ENCODE measurements at places on chromosomes 7 and 10.

GRCh38 chr7:87687653-87688254 lies 59.6 kb downstream of the RUNDC3B start:
- DNase-seq: no peak

DNA sequence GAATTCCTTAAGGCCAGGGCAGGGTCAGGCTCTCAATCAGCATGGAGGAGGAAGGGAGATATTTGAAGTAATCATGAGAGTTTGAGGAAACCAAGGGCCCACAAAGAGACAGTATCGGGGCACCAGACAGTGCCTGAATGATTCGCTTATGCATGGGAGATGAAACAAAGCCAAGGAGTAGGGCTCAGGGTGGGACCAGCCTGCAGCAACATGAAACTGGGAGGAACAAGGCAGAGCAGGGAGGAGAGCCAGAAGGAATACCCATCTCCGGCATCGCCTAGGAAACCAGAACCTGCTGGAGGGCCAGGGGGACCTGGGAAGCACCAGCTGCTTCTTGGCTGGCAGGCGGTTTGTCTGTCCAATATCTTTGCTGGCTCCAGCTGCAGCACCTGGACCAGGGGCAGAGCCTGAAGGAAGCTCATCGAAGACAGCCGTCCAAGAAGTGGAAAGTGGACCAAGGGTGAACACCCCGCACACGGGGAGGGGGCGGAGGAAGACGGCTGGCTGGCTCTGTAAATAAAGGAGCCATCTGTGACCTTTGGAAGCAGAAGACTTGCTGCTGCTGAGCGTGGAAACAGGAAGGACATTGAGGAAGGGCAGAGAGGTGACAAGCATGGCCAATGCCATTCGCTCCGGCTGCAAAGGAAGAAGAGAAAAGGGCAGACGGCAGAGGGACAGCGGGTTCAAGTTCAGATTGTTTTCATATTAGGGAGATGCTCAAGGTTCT lies 34.4 kb upstream of the ECHDC3 start:
- DNase-seq: no peak

DNA sequence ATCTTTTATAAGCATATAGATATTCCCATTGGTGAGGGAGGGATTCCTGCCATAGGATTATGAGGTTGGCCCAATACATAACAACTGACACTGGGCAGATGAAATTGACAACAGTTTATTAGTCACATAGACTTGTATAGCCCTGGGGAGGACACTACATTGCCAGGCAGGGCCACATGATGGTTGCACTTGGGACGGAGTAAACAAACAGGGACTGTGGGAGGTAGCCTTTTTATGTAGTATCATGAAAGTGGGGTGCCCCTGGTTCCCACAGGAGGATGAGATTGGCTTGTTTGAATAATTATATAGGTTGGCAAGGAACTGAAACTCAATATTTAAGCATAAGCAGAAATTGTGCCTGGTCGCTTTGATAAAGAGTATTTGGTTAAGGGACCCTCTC lies 23.5 kb downstream of the TRIM24 start:
- no peak for DNase-seq

DNA sequence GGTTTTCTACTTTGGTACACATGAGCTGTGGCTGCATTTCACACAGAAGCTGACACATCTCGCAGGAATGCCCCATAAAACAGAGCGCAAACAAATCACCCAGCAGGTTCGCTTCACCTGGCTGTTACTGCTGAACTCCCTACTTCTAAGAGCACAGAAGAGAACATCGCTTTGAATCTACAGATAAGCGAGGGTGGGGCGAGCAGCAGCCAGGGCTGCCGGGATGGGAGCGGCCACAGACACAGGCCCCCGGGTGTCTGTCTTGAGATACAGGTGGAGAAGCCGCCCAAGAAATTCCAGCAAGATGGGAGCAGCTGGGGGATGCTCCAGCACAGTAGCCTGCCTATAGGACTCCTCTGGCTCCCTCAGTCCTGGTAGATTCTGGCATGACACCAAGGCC lies 27.4 kb downstream of the OGDHL start:
- no peak for DNase-seq

DNA sequence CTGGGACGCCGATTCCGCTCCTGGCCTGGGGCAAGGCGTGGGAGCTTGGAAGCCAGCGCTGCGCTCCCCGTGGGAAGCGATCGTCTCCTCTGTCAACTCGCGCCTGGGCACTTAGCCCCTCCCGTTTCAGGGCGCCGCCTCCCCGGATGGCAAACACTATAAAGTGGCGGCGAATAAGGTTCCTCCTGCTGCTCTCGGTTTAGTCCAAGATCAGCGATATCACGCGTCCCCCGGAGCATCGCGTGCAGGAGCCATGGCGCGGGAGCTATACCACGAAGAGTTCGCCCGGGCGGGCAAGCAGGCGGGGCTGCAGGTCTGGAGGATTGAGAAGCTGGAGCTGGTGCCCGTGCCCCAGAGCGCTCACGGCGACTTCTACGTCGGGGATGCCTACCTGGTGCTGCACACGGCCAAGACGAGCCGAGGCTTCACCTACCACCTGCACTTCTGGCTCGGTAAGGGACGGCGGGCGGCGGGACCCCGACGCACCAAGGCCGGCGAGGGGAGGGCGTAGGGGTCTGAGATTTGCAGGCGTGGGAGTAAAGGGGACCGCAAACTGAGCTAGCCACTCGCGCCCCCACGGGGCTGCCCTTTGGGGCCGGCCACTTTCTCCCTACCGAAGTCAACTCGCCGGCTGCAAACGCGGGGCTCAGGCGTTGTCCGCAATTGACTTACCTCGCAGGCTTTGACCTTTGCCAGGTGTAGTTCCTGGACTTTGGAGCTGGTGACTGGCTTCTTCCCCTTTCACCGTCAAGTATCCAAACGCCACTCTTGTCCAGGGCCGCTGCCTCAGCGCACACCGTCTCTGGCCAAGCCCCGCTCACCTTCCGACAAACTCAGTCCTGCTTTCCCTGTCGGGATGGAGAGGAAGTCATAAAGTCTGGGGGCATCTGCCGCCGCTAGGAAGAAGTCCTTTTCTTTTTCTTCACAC lies at the start of gene SCIN:
Gene SCIN, plus strand, starts transcription at position 187 of the 928 bp plus-strand sequence. Its CDS starts 67 bp downstream, at position 254.
- peak; percentile 16 for DNase-seq

- DNase-seq: no peak
These were observed 143.5 kb downstream of the CALCR start for GRCh38 chr7:93430917-93431588.

DNA sequence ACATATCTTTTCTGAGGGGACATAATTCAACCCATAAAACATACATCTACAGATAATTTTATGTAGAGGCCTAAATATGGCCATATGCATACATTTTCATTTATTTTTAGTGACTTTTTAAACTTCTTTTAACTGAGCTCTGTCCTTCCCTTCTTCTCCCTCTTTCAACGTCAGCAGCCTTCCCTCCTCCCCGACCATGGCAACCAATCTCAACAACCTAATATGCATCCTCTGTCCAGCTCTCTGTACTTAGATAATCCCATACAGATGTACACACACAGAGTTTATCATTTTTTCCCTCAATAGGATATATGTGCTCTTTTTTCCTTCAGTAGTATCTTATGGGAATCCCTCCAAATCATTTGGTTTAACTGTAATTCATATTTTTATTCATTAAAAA lies 94.3 kb downstream of the CCDC71L start:
- no peak for DNase-seq

GRCh38 chr10:86447432-86447831 lies 74.2 kb downstream of the WAPL start:
- DNase-seq: no peak

DNA sequence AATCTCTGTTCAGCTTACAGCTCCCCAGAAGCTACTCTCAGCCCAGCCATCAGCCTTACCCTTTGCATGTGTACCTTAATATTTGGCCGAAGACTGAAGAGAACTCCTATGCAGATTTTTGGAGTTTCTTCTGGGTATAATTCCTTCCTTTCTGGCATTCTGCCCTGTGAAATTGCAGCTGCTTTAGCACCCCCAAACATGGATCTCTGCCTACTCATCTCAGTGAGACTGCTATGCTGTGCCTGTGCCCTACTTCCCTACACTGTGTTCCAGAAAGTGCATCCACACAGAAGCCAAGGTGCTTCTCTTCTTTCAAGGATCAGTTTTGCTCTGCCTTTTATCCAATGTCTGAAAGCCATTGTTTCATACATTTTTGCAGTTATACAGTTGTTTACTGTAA lies 81.6 kb downstream of the NPY start:
- no peak for DNase-seq

- no peak for DNase-seq
These were observed 16.6 kb downstream of the COL28A1 start for GRCh38 chr7:7519056-7519455.

GRCh38 chr7:23467806-23468525 lies 2.3 kb downstream of the IGF2BP3 start:
- DNase-seq: peak; percentile 21

GRCh38 chr10:79430325-79430905 lies 15.0 kb downstream of the ZCCHC24 start:
- DNase-seq: no peak

- no peak for DNase-seq
These were observed 58.1 kb upstream of the TES start for GRCh38 chr7:116152276-116152675.

GRCh38 chr10:60043561-60044241 lies 137.3 kb upstream of the CCDC6 start:
- no peak for DNase-seq

DNA sequence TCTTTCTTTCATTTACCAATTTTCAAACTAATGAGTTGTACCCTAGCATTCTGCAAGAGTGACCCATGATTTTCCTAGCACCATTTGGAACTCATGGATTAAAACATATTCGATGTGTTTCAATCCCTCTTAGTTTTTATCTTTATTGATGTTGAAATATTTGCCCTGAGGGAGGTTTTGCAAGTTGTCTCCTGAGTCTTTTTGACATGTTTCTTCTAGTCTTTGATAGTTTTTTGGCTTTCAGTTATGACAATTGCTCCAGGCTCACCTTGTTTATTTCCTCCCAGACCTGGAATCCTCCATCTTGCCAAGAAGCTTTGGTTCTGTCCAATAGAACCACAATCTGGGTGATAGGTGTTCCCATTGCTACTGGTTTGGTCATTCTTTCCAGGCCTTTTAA lies 327.8 kb downstream of the WDR11 start:
- no peak for DNase-seq

DNA sequence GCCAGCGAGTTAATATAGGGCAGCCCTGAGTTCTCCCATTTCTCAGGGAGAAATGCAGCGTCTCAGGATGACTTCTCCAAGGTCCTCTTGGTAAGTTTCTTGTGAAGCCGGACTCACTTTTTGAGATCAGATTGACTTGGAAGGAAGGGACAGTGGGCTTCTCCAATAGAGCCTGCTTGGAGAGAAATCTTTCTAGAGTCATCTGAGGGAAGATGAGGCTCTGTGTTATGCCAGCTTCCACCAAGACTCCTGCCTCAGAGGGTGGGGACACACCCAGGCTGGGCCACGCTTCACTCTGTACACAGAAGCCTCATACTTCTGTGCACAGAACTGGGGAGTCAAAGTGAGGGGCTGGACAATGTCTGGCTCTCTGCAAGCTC lies 5.6 kb downstream of the C10orf105 start:
- DNase-seq: no peak

GRCh38 chr7:142799437-142799835 lies 28.7 kb downstream of the PRSS2 start:
- DNase-seq: no peak

GRCh38 chr7:122802301-122802751 lies 83.9 kb downstream of the CADPS2 start:
- DNase-seq: no peak

GRCh38 chr10:105605918-105606317 lies 964.8 kb downstream of the SORCS3 start:
- DNase-seq: no peak

- no peak for DNase-seq
These were observed 43.4 kb downstream of the GRK5 start for GRCh38 chr10:119250641-119251314.

- peak; percentile 15 for DNase-seq
These were observed 61.0 kb upstream of the AOAH start for GRCh38 chr7:36784991-36785940.

GRCh38 chr7:112080978-112081377 lies 125.2 kb downstream of the DOCK4 start:
- no peak for DNase-seq

DNA sequence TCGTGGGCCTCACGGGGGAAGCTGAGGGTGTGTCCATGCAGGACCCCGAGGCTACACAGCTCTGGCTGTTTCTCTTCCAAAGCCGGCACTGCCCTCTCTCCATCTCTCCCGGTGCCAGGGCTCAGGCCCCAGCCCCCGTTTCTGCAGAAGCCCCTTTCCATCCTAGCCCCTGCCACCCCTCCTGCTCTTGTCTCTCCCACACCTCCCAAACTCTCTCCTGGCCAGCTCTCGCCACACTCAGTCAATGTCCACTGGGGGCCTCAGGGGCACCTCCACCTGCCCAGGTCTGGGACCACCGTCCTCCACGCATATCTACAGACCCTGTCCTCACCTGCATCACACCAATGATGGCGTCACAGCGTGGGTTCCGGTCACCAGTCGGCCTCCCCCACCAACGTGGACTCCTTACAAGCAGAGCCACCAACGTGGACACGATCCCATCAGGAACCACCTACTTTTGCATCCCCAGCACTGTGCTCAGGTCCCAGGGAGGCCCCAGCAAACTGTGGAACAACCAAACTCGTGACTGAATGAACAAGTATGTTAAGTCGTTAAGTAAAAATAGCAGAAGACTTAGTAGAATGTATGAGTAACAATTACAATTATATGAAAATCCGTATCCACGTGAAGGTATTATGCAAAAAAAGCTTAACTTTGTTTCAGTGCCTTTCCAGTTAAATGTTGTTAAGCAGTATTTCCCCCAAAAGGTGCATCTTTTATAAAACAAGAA lies 38.4 kb downstream of the DIP2C start:
- DNase-seq: no peak

- DNase-seq: peak; percentile 23
These were observed 871 bp upstream of the GTF2IRD1 start for GRCh38 chr7:74452748-74453321.

GRCh38 chr7:66453340-66453739 lies 175.3 kb upstream of the KCTD7 start:
- no peak for DNase-seq

DNA sequence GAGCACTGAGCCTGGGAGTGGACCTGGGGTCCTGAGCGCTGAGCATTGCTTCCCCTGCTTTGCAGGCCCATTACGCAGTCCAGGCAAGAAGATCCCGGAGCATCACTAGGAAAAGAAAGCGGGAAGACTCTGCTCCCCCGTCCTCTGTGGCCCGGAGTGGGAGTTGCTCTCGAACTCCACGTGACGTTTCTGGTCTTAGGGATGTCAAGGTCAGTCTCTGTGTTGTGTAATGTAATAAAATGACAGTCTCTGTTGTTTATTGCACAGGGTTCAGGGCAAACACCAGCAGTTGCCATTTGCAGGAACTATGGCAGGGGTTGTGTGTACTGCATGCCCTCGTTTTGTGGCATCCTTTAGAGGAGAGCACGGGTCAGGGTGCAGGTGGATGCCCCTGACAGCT lies 10.0 kb downstream of the IDI2 start:
- no peak for DNase-seq
